ENCODE measurements at places on chromosomes 13 and 19.

DNA sequence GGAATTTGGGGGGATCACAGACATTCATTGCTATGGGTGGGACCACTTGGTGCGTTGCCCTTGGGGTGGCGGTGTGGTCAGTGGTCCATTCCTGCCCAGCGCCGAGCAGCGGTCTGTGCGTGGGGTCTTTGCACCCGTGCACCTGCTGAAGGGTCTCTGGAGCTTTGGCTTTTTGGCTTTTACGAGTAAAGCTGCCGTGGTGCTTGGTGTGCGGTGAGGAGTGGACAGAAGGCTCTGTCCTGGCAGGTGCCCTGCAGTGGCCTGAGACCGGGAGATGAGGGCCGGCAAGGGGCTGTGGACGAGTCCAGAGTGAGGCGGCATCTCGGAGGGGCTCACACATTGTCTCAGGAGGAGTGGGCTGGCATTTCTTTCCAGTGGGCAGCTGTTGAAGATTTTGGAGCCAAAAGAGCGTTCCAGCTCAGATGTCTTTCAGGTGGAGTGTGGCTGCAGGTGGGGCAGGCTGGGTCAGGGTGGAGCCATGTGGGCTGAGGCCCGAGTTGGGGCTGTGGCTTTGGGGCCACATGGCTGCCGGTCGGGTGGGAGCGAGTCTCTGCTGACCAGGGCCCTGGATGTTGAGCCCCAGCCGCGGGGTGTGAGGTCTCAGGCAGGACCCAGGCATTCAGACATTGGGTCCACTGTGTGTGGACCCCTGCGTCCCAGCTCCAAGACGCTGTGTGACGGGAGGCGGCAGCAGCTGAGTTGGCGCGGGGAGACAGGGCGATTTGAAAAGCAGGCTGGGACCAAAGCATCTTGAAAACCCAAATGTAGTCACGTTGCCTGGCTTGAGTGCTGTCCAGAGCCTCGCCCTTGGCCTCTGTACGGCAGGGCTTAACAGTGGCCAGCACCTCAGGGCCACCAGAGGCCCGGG is 11.7 kb downstream of the GNA11 start:
- DNase-seq: no peak

- peak; percentile 37 for DNase-seq
These were observed 1.1 kb downstream of the FOXO1 start for GRCh38 chr13:40665126-40666044.

DNA sequence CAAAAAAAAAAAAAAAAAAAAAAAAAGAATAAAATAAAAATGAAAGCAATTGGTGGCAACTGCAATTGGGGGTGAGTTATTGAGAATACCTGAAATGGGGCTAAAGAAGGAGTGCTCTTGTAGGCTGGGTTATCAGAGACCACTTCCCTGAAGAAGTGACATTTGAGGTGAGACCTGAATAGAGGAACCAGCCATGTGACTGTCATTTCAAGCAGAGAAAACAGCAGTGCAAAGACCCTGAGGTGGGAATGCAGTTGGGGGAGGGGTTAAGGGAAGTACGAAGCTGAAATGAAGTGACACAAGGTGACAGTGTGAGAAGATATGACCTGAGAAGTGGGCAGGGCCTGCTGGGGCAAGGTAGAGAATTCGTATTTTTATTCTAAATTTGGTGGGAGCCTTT is 4.3 kb upstream of the PALM3 start:
- no peak for DNase-seq

- no peak for DNase-seq
These were observed 143.3 kb downstream of the KCNRG start for GRCh38 chr13:50158385-50159165.

GRCh38 chr13:109941221-109941620 is 154.8 kb upstream of the IRS2 start:
- no peak for DNase-seq

- no peak for DNase-seq
These were observed 17.8 kb downstream of the PLPP2 start for GRCh38 chr19:273393-273792.

- no peak for DNase-seq
These were observed 9.6 kb downstream of the ZNF211 start for GRCh38 chr19:57642396-57643046.

- no peak for DNase-seq
These were observed 8.0 kb upstream of the BAX start for GRCh38 chr19:48946463-48947257.

DNA sequence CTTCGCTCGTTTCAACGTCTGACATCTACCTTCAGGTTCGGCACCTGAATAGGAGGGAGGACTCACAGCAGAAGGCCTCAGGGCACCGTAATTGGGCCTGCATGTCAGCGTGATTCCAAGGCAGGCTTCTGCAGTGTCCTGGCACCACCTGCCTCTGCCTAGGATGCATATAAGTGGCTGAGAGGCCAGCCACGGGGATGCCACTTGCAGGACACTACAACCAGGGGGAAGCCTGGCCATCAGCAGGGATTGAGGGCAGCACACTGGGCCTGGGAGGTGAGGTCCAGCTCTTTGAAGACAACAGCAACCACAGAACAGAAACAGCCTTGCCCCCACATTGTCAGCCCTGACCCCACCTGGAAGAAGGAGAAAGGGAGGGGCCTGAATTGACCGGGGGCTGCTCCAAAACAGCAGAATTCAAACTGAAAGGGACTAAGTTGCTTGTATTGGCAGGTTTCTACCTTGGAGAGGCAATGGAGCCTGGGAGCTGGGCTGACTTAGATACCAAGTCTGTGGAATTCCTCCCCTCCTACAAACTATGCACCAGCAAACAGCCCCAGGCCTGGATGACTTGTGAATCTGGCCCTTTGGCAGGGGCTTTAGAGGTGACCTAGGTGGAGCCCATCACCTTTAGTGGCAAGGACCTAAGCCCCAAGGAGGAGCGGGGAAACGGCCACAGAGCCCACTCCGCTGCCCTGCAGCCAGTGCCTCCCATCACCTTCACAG is 34.1 kb upstream of the POMP start:
- DNase-seq: no peak

- DNase-seq: no peak
These were observed 27.0 kb downstream of the TEX29 start for GRCh38 chr13:111347438-111347837.

DNA sequence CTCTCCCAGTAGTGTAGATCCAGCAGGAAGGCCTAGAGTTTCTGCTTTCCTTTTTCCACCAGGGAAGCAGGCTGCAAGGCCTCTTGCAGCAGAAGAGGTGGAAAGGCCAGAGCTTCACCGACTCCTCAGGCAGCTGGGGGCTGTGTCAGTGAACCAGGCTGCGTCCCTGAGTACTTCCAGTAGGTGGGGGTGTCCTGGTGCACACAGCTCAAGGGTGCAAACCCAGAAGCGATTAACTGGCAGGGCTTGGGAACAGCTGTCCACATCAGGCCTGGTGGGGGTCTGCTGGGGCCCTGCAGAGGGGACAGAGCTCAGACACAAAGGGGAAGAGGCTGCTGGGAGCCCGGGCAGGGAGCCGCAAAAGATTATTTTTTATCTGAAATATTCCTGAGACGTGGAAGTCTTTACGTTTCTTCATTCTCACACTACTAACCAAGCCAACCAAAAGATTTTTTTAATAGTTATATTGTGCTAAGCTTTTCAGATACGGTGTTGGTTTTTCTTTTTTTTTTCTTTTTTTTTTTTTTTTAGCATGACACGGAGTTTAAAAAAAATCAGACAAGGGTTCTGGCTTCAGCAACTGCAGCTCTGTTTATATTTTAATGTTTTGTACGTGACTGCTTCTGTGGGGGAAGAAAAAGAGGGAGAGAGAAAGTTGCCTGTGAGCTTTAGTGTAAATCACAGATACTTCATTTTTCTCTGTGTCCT is 11.0 kb downstream of the TSHZ3 start:
- DNase-seq: peak; percentile 49

- peak; percentile 21 for DNase-seq
These were observed 780 bp upstream of the GTF2F2 start for GRCh38 chr13:45119469-45119990.

GRCh38 chr19:45577111-45577905 is 7.3 kb downstream of the OPA3 start:
- DNase-seq: peak; percentile 74

DNA sequence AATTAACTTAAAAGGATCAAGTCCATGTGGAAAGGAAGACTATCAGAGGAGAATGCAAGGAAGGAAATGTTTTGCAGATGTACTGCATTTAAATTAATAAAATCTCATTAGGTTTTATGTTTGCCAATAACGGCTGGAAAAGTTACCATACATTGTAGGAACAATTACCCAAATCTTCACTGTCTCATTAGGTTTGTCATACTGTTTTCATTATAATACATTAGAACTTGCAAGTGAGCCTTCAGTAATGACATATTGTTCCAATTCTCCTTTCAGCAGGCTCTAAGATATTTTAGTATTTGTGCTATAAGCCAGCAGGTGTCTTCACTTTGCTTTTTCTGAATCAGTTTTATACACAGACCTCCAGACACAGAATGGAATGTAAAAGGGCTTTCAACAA is 661.6 kb upstream of the KLHL1 start:
- DNase-seq: no peak

GRCh38 chr13:101572456-101572855 is 120.0 kb downstream of the ITGBL1 start:
- peak; percentile 6 for DNase-seq

DNA sequence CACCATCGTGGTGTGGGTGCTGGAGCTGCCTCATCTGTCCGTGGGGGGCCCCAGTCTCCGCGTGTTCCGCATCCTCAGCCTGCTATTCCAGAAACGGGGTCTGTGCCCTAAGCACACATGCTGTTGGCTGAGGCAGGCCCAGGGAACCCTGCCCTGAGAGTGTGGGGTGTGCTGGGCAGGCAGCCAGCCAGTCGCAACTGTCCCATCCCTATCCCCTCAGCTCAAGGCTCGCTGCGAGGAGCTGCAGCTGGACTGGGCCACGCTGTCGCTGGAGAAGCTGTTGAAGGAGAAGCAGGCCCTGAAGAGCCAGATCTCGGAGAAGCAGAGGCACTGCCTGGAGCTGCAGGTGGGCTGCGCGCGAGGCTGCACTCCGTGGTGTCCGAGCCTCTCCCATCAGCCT is 21.9 kb downstream of the PLEKHJ1 start:
- no peak for DNase-seq

DNA sequence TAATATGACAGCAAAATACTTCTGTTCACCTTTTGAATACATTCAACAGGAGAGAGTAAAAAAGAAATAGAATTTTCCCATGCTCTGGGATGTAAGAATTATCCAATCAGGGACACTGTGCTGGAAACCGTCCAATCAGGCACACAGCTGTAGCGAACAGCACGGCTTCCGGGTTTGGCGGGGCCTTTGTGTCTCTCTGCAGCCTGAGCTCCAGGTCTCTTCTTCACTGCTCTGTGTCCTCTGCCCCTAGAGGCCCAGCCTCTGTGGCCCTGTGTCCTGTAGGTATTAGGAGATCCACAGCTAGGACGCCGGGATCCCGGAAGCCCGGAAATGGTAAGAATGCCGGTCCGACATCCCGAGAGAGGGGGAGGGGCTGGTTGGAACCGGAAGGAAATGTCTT is 92.7 kb downstream of the ZNF737 start:
- DNase-seq: peak; percentile 3

GRCh38 chr19:5826531-5827341 is 12.8 kb downstream of the FUT6 start:
- DNase-seq: peak; percentile 76

- no peak for DNase-seq
These were observed 378.3 kb downstream of the GPC5 start for GRCh38 chr13:91776611-91777193.

DNA sequence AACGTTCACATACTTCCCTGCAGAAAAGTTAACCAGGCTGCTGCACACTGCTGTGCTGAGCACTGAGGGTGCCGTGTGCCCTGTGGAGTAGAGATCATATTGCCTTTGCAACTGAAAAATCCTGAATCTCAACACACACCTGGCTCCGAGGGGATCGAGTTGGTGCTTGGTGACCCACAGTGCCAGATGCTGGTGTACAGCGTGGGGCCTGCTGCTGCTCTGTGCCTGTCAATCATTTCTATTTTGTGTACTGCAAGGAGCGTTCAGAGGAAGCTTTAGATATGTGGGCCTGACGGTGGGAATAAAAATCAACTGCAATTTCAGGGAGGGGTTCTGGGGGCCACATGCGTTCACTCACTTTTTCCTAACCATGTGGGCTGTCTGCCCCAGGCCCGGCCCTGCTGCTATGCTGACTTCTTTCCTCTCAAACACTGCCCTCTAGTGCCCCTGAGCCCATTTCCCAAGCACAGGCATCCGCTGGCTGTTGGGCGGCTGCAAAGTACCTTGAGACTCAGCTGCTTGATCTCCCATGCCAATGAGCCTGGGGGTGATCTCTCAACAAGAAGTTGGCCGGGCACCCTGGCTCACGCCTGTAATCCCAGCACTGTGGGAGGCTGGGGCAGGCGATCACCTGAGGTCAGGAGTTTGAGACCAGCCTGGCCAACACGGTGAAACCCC is 9.7 kb upstream of the LENG8 start:
- DNase-seq: no peak

GRCh38 chr19:34276614-34277013 is 22.3 kb downstream of the GARRE1 start:
- no peak for DNase-seq

DNA sequence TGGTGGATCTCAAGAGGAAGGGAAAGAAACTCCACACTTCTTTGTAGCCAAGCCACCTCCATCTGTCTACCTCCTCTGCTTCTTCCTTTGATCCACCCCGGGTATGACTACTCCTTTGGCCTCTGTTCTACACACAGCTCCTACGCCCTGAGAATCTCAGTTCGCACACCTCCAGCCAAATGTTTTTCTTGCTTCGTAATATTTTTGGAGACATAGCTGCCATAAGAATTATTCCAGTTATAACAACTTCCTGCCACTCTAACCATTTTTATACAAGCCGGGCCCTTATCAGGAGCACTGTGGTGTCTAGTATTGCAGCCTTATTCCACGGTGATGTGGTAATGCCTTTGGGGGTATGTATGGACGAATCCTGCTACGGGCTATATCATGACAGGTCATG is 126.7 kb downstream of the STARD13 start:
- no peak for DNase-seq

Data from Daoy (cell line).